NCI-H1048 (cell line): ENCODE measurements at places on chromosomes 1 and 21.

DNA sequence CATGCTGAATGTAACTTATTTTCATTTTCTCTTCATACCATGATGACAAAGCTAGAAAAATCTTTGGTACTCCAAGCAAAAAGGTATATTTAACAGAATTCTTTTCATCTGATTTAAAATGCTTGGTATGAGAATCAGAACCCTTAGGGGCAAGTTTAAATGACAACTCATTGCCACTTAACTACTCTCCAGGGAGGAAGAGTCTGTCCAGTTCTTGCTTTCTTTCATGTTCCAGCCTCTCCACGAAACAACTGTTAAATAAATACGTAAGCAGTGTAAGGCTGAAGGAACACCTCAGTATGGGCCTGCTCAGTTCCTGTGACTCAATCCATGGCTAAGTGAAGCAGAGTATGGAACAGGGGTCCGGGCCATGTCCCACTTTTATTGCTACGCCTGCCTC is 1.6 kb downstream of the LCE2A start:
- no peak for DNase-seq

GRCh38 chr1:57976216-57976615 is 552.4 kb upstream of the DAB1 start:
- DNase-seq = no peak

GRCh38 chr1:89064632-89065031 is 376 bp downstream of the GBP1 start:
- no peak for DNase-seq

GRCh38 chr1:206089341-206089740 is 27.8 kb downstream of the AVPR1B start:
- no peak for DNase-seq

- peak; percentile 12 for DNase-seq
These were observed at the start of gene ZNF436 for GRCh38 chr1:23369335-23370013. Gene ZNF436 (minus strand): TSS chr1:23369836. CDS start chr1:23368005, 1,831 bp downstream.

GRCh38 chr1:24931146-24931467 is 1.0 kb upstream of the RUNX3 start:
- no peak for DNase-seq

DNA sequence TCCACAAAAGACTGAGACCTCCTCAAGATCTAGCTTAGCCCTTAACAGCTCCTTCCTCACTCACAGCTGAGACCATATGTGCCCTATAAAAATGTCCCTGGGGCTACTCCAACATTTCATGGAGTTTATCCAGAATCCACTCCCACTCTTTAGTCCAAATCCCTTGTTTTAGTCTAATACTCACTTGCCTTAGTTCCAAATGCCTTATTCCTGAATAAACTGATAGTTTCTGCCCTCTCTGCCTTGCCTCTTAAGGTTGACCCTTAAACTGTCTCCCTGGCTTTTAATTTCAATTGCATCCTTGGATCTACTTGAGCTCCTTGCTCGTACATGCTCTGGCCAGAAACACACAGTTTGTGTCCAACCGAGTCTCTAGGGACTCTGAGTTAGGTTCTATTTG is 47.3 kb upstream of the LYPLAL1 start:
- no peak for DNase-seq

DNA sequence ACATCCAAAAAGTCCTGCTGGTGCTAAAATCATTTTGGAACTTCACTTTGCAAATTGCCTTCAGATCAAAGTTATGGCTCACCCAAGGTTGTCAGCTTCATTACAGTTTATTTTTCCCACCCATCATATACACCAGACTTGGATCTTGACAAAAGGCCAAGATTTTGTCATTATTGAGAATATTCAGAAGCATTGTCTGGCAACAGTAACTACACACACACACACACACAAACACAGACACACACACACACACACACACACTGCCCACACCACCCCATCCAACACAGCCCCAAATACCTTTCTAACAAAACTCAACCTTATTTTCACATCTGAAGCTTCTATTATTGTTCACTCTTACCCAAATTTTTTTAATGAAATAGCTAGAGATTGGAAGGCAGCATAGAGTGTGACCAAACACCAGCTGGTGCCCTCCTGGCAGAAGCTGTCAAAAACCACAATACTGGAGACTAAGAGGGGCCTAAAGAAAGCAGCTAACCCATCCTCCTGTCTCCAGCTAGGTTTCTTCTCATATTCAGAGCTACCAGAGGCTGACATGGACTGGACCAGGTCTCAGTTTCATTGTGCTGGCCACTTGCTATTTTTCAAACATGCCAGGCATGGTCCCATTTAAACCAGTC is 139.1 kb upstream of the ZC3H11B start:
- DNase-seq = no peak

DNA sequence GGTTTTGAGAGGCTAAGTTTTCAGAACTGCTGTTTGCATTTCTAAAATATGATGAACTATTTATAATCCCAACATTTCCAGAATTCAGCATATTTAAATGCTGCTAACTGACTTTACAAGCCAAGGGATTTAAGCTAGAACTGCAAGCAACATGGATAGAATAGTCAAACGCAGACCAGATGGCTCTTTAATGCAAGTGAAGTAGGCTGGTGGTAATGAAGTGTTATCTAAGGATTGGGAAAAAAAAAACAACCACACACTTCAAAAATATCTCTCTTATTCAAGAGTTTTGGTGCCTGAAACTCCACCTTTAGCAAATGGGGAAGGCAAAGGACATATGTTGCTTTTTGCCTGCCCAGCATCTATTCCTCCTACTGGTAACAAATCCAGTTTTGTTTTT is 20.9 kb upstream of the SSX2IP start:
- no peak for DNase-seq

- DNase-seq = no peak
These were observed 2.9 kb upstream of the PDZK1IP1 start for GRCh38 chr1:47192458-47193384.
